Endothelial cell (in vitro differentiated cells): ENCODE measurements at places on chromosomes 16 and 17.
A peak's percentile ranks its signal among the peaks of the same experiment; 100 is the strongest.

- no peak for DNase-seq
Observed at GRCh38 chr17:1620486-1620885, 8.1 kb downstream of the SLC43A2 start.

- DNase-seq, result peak; percentile 50
Observed at GRCh38 chr16:67216612-67217490, 10.1 kb upstream of the TMEM208 start.

DNA sequence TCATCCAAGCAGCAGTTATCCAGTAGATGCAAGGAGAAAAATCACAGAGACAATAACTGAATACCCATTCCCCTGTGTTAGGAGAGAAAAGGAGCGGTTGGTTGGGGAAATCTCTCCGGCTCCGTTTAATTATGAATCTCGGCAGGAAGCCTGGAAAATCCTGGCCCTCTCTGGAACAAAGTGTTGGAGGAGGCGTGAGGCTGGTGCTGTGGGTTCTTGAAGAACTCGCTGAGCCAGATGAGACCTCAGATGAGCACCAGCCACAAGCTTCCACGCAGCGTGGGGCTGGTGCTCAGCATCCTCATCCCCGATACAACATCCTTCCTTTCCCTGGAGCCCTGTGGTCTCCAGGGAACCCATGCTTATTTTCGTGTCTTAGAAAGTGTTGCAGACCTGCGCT, 39.7 kb downstream of the CACNG4 start:
- no peak for DNase-seq

- peak; percentile 84 for DNase-seq
Observed at GRCh38 chr17:10646392-10646990, 10.6 kb downstream of the MYH3 start.

DNA sequence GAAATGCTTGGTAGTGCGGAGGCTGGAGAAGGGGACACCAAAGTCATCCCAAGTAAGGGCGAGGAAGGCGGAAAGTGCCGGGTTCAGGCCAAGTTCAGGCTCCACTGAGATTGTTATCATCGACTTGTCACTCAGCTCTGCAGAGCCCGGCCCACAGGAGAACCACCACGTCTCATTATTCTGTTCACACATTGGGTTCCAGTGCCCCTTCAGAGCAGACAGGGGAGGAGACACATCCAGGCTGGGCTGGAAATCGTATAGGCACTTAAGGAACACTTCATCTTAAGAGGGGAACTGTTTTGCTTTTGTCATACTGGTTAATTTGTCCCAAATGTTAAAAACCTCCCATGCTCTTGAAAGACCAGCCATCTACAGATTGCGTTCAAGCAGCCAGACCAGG, 118.3 kb upstream of the ADAMTS18 start:
- no peak for DNase-seq

GRCh38 chr16:30096862-30097563, 1.0 kb upstream of the YPEL3 start:
- no peak for DNase-seq

DNA sequence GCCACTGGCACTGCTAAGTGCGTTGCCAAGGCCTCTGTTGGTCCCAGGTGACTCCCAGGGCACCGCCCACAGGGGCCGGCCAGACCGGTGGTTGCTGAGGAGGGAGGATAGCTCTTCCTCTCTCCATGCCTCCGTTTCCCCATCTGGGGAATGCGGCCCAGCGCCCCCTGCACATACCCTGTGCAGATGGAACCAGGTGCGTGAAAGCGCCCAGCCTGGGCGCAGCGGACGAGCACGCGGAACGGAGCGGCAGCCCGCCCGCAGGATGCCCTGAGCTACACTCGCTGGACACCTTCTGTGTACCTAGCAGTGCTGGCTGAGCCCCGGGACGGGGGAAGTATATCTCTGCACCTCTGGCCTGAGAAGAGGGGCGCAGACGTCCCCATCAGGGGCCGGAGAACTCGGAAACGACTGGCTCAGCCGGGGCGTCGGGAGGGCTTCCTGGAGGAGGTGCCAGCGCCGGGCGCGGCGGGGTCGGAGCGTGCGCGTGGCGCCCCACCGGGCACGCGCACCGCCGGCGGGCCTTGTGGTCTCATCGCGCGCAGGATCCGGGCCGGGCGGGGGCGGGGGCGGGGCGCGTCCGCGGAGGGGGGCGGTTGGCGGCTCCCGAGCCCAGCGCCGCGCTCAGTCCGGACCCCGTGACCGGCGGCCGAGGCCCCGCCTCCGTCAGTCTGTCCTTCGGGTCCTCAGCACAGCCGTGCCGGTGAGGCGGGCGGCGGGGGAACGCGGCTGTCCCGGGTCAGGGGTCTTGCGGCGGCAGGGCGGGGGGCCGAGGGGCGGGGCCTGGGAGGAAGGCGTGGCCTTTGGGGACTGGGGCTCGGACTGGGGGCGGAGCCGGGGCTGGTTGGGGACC, at the start of the genes CCDC78 and HAGHL:
Gene CCDC78, minus strand, starts transcription at position 6 of the 853 bp plus-strand sequence. CDS start 76 bp downstream, outside the sequence.
Gene HAGHL, plus strand, starts transcription at position 669 of the 853 bp plus-strand sequence. CDS start 404 bp downstream, outside the sequence.
- DNase-seq, result no peak

DNA sequence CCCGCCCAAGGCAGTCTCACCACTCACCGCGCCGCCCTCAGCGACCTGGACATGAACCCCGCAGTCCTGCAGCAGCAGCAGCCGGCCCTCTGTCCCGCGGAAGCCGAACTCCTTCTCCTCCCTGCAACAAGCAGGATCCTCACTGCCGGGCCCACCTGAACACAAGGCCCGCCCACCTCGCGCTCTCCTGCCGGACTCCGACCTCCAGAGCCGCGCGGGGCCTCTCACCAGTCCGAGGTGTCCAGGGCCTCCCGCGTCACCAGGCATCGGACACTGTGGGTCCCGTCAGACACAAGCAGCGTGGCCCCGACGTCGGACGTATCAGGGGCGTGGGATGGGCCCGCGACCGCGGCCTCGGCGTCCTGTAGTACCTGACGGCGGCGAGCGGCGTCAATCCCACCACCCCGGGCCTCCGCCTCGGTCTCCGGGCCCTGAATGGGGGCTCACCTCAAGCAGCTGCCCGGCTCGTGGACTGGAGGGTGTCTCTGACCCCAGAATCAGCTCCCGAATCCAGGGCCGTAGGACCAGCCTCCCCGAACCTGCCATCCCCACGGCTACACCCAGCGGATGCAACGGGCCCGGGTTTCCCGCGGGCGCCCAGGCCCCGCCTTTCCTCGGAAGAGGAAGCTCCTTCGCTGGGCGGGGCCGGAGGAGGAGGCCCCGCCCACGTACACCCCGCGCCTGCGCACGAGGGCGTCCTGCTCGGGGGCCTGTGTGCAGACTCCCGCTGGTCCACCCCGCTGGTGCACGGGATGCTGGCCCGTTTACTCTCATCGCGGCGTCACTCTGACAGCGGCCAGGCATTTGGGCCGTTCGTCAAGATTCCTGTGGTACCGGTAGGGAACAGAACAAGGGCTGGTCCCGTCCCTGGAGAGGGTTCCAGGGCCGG, at the start of gene ACD:
Gene ACD, minus strand, starts transcription at position 586 of the 889 bp plus-strand sequence. Its CDS starts 40 bp downstream, at position 546.
- peak; percentile 90 for DNase-seq

- DNase-seq, result no peak
Observed at GRCh38 chr16:46974352-46974751, 878 bp upstream of the DNAJA2 start.

- DNase-seq, result no peak
Observed at GRCh38 chr16:7834771-7835431, 502.3 kb downstream of the RBFOX1 start.

GRCh38 chr16:12496186-12496585, 307.5 kb downstream of the CPPED1 start:
- no peak for DNase-seq

GRCh38 chr17:75348386-75349012, 57.0 kb downstream of the GRB2 start:
- DNase-seq, result no peak

GRCh38 chr16:53087101-53087500, 32.3 kb downstream of the CHD9 start:
- no peak for DNase-seq

GRCh38 chr17:43860927-43861622, 14.1 kb downstream of the CD300LG start:
- peak; percentile 31 for DNase-seq

DNA sequence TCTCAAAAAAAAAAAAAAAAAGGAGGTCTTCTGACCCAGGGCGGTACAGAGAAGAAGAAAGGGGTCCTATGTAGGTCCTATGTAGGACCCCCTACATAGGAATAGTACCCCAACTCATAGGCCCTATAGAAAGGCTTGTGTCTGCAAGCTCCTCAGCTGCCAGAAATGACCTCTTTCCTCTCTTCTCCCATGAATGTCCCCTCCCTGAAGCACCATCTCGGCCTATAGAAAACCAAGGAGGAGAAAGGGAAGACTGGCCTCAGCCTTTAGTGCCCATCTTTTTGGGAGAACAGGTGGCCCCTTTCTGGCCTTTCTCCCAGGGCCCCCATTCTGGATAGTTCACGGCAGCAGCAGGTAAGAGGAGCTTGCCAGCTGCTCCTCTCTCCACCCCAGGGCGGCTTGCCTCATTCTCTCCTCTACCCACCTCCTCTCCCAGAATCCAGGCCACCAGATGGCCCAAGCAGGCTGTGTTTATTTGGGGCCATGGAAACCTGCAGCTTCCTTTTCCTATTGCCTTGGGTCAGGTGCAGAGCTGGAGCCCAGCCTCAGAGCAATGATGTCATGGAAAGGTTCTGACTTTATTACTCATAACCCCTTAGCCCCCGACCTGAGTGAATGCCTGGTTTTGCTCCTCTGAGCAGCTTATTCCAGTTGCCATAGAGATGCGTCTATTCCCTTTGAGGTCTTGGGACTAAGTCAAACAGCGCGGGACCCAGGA, 1.6 kb upstream of the MRPL58 start:
- peak; percentile 66 for DNase-seq

GRCh38 chr17:76003915-76004314, 3.3 kb downstream of the CDK3 start:
- no peak for DNase-seq

GRCh38 chr16:58276346-58276951, 18.4 kb downstream of the PRSS54 start:
- no peak for DNase-seq

DNA sequence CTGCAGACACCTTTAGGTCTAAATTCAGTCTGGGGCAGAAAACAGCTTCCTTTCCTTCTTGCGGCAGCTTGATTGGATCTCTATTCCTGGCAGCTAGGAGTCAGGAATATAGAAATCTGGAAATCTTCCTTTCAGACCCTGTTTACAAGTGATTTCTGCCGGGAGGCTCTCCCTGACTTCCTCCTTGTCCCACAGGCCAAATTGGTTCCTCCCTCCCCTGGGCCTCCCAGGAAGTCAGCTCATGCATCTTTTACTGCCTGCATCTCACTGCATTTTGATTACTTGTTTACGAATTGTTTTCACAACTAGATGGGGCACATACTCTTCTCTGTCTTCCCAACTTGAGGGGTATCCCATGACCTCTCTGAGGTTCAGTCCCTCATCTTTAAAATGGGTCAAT, 206.3 kb downstream of the MAF start:
- no peak for DNase-seq

DNA sequence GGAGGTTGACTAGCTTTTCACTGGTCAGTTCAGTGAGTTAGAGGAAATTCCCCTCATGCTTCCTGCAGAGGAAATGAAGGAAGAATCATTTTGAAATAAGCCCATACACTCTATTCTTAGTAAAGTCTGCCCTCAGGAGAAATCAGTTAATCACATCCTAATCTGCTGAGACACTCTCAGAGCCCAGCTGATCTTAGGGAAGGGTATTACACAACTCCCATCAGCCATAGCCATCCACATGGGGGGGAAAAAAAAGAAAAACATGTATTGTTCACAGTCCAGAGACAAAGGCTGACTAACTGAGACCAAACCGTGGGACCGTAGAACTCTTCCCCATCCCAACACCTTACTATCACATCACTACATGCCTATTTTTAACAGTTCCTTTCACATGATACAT, 722.3 kb downstream of the CDH8 start:
- no peak for DNase-seq

DNA sequence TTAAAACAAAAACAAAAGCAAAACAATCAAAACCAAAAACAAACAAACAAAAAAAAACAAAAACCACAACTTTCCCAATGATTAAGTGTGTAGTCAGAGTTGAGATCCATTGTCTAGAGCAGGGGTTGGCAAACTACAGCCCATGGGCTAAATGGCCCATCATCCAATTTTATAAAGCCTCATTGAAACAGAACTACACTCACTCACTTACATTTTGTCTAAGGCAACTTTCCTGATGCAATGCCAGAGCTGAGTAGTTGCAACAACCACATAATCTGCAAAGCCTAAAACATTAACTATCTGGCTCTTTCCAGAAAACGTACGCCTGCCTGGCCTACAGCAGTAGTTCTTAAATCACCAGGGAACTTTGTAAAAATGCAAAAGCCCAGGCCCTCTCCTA, 124.1 kb downstream of the SOX9 start:
- DNase-seq, result no peak

GRCh38 chr16:23917621-23918020, 81.8 kb downstream of the PRKCB start:
- DNase-seq, result no peak

DNA sequence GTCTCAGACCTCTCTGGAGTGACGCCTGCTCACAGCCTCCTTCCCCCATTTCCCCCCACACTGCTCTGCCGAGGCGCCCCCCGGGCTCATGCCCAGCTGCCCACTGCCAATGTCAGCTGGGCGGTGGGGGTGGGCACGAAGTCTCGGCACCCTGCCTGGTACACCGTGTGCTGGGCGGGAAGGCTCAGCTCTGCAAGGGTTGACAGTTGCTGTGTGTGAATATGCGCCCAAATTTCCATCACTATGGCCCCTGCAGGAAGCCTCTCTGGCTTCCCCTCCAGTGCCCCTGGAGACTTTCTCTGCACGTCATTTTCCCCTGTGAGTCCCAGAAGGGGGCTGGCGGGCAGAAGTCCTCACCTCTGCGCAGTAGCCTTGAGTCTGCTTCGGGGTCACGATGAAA, 11.6 kb upstream of the CAMKK1 start:
- no peak for DNase-seq

DNA sequence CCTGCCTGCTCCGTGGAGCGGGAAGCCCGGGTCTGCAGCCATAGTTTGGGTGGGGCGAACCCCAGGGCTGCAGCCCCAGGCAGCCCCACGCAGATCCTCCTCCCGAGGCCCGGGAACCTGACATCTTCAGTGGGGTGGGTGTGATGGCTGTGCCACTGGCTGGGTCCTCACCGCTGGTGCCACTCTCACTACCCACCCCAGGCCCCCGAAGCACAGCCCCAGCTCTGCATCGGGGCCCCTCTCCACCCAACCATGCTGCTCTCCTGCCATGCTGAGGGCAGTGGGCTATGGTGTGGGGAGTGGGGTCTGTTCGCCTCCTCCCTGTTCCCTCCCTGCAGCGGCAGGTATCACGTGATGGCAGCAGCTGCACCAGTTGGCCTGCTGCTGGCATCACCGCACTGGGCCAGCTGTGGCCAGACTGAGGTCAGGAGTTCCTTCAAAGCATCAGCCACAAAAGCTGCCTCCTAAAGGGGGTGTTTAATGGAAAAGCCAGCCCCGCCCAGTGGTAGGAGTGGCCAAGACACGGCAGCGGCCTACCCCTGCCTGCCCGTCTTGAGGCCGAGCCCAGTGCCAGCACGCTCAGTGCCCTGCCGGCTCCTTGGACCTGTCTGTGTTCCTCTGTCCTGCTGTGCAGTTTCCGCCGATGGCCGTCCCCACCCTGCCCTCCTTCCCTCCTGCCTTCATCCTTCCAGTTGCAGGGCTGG, 10.8 kb downstream of the KCTD5 start:
- DNase-seq, result no peak

GRCh38 chr17:17402558-17402957, 74.2 kb upstream of the MED9 start:
- DNase-seq, result no peak

- DNase-seq, result peak; percentile 77
Observed at GRCh38 chr17:42819939-42820535, 4.0 kb downstream of the BECN1 start.

GRCh38 chr16:19458722-19459379, 41.2 kb downstream of the TMC5 start:
- no peak for DNase-seq

- no peak for DNase-seq
Observed at GRCh38 chr17:17117923-17118322, 75.7 kb downstream of the MPRIP start.
